ENCODE measurements at places on chromosomes 1 and 21. TPM values are rescaled to one million over a fixed set of nuclear protein-coding genes. Genes with fewer than 3 reads are reported as not detected.

The NECTIN4 gene
- total RNA-seq = 42.7 TPM

GRCh38 chr1:21756393-21757089 is 26.4 kb downstream of the USP48 start:
- H3K36me3 ChIP-seq = peaks cover 28% of the 10 kb centered on the region
- no peaks in the 10 kb centered on the region for H3K27me3 ChIP-seq
- no peak overlapping the region for H3K4me3 ChIP-seq
- DNase-seq = no peak
- H3K4me1 ChIP-seq = peaks cover 15% of the 10 kb centered on the region

DNA sequence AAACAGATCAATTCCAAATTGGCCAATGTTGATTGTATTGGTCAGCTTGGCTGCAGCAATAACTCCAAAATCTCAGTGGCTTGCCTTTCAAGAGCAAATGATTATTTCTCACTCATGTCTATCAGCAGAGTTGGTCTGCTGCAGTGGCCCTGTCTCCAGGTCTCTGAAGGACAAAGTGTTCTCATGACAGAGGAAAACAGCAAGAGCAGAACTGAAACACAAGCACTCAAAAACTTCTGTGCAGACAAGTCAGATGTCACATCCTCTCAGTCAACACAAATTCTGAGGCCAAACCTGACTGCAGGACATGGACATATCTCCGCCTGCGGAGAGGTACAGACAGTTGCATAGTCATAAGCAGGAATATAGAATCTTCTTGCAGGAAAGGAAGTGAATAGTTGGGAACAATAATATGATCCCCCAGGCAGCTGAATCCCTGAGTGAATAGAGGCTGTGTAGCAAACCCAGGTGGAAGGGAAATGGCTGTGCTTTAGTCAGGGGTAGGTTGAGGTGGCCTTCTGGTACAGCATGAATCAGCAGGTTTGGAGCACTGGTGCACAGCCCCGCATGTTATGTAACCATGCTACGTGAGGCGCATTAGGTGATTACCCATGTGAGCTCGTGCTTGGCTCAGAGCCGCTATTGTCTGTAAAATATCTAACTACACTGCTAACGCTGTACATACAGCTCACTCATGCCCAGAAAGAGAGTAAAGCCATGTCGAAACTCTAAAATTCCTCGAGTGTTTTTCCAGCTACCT is 17.1 kb upstream of the UBE2U start:
- H3K27ac ChIP-seq = no peak overlapping the region
- H3K4me3 ChIP-seq = no peak overlapping the region
- H3K27me3 ChIP-seq = no peaks in the 10 kb centered on the region

DNA sequence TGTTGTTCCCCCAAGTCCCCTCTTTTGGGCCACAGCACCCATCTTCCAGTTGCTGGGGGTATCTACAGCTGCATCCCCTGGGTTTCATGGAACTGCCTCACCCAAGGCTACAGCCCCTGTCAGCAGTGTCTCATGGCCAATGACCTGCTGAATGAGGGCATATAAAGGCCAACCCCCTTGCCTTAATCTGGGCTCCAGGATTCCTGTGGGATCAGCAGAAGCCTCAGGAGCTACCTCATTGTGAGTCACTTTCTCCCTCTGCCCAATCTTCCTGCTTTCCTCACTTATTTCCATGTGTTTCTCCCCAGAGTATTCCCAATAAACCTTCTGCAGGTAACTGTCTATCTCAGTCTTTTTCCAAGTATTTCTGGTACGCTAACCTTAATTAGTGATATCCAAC is 37.3 kb upstream of the SYT14 start:
- no peak for DNase-seq
- no peak overlapping the region for H3K27ac ChIP-seq
- H3K27me3 ChIP-seq = no peaks in the 10 kb centered on the region
- H3K36me3 ChIP-seq = no peaks in the 10 kb centered on the region
- no peaks in the 10 kb centered on the region for H3K4me1 ChIP-seq

The PLA2G4A gene
- total RNA-seq = 12.5 TPM

The FAM72C gene
- total RNA-seq = 0.49 TPM

DNA sequence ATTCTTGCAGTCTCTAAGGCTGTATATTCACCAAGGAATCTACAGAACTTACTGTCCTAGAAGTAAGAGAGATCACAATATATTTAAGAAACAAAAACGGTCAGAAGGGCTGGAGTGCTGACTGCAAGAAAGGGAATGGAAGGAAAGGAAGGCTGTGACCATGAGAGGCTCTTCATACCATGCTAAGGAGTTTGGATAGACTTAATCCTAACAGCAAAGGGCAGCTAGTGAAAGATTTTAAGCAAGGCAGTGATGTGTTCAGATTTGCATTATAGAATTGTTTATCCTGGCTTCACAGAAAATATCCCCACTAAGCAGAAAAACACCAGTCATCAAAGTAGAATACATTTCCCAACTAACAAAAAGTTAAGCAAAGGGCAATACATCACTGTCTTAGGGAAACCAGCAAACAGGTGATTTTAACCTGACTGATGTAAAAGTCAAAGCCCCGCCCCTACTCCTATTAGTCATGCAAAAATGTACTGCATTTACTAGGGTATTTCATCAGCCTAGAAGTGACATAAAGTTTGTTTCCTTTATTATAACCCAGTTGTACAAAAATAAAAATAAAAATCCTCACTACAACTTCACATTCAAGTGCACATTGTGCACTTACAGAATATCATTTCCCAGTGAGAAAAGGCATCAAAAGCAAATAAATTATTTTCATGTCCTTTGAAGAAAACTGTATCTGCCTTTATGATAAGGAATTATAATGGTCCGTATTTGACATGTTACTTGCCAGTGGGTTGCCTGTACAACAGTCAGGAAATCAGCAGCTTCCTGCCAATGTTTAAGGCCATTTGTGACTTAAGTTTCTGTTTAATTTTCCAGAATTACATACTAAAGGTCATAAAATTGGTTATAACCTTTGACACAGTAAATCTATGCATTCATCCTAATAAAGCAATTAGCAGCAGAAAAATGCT is 17.2 kb downstream of the JAK1 start:
- H3K36me3 ChIP-seq = no peaks in the 10 kb centered on the region
- no peak for DNase-seq
- no peaks in the 10 kb centered on the region for H3K27me3 ChIP-seq
- H3K4me3 ChIP-seq = no peak overlapping the region
- H3K27ac ChIP-seq = no peak overlapping the region

DNA sequence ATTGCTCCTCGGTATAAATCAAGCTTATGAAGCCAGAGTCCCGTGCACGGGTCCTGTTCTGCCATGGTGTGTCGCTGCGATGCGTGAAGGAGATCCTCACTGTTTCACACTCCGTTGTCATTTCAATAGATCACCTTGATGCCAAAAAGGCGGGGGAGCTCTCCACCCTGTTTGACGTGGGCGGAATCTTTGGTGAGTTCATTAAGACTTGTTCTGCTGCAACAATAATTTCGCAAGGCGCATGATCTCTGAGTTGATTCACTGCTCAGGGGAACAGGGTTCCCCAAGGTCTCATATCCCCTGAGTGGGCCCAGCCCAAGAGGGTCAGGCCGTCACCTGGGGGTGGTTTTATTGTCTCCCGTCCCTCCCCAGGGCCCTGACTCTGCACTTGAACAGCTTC is 50.0 kb downstream of the SLC37A1 start:
- no peak for DNase-seq
- H3K4me3 ChIP-seq = no peak overlapping the region
- H3K27ac ChIP-seq = no peak overlapping the region

- H3K36me3 ChIP-seq = no peaks in the 10 kb centered on the region
- no peak overlapping the region for H3K4me3 ChIP-seq
- H3K27me3 ChIP-seq = no peaks in the 10 kb centered on the region
- no peak for DNase-seq
- no peaks in the 10 kb centered on the region for H3K4me1 ChIP-seq
Observed at GRCh38 chr1:90963651-90964050, 58.2 kb downstream of the ZNF644 start.

The KHDC4 gene
- 47.6 TPM for total RNA-seq

DNA sequence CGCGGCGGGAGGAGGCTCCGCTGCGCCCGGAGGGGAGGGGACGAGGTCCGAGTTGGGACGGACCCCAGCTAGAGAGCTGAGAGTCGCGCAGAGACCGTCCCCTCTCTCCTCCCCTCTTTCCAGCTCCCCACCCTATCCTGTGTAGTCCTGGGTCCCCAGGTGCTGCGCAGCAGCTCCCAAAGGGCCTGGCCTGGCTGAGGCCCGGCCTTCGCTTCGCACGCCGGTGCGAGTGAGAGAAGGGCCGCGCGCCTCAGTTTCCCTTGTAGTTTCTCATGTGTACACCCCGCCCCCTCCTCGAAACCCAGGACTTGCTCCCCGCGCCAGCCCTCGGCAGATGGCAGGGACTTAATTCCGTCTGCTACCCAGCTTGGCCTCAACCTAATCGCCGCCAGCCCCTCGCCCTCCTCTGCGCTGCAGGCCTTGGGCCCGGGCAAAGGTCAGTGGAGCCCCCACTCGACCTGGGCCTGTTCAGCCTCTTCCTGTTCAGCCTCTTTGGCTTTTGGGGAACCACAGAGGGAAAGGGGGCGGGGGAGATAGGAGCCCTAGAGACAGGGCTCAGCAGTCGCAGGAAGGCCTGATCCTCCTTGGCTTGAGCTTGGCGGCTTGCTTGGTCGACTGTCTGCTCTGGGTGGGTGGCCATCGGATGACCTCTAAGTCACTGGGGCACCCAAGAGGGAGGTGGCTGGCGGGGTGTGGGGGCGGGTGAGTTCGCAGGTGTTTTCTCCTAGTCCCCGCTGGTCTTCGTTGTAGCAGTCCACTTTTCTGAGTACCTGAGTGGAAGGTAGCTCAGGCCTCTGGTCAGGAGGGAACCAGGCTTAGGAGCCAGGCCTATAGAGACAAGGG is 1.0 kb downstream of the ZNF687 start:
- peaks cover 23% of the 10 kb centered on the region for H3K4me1 ChIP-seq
- H3K36me3 ChIP-seq = peaks cover 23% of the 10 kb centered on the region
- peak overlapping the region; percentile 96 for H3K27ac ChIP-seq
- H3K27me3 ChIP-seq = no peaks in the 10 kb centered on the region
- no peak for DNase-seq
- H3K4me3 ChIP-seq = peak overlapping the region; percentile 52

DNA sequence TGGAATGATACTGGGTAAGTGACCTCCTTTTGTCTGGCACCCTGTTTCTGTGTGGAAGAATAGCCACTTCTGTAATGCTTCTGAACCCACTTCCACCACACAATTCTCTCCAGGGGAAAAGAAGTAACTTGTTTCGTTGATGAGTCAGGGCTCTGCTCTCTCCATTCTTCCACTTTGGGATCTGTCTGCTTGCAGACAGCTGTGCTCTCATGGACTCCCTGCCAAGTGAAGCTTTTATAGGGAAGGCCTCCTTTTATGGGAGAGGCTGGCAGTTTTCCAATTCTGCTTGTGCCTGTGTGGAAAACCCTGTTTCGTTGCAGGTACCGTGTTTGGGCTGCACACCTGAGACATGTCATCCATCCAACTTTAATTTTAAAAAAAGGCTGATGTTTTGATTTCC is 130.7 kb downstream of the GIPC2 start:
- peaks cover 17% of the 10 kb centered on the region for H3K4me1 ChIP-seq
- H3K36me3 ChIP-seq = no peaks in the 10 kb centered on the region
- no peak overlapping the region for H3K27ac ChIP-seq
- DNase-seq = no peak

GRCh38 chr1:198901266-198901665 is 262.4 kb downstream of the PTPRC start:
- no peaks in the 10 kb centered on the region for H3K36me3 ChIP-seq
- no peaks in the 10 kb centered on the region for H3K27me3 ChIP-seq
- no peak overlapping the region for H3K27ac ChIP-seq
- DNase-seq = no peak

The IFI44L gene
- total RNA-seq = 1.7 TPM

The PLA2G2F gene
- not detected for total RNA-seq

DNA sequence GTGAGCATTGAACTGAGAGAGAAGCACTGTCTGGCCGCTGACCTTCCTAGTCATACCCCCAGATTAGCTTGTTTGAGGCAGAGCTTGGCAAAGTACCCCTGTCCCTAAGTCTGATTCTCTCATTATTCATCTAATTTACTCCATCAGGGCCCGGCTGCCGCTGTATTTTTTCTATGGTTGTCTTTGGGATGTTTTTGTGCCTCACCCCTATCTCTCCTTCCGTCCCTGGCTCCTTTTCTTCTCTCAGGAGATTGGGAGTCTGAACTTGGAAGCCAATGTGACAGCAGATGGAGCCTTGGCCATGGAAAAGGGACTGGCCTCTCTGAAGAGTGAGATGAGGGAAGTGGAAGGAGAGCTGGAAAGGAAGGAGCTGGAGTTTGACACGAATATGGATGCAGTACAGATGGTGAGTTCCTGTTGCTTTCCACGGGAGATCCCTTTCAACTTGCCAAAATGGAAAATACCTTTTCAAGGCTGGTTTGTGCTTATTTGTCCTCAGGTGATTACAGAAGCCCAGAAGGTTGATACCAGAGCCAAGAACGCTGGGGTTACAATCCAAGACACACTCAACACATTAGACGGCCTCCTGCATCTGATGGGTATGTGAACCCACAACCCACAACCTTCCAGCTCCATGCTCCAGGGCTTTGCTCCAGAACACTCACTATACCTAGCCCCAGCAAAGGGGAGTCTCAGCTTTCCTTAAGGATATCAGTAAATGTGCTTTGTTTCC is 53.9 kb downstream of the LAMC2 start:
- no peaks in the 10 kb centered on the region for H3K36me3 ChIP-seq
- DNase-seq = peak; percentile 88
- peak overlapping the region; percentile 72 for H3K27ac ChIP-seq
- H3K27me3 ChIP-seq = no peaks in the 10 kb centered on the region
- H3K4me1 ChIP-seq = peaks cover 14% of the 10 kb centered on the region
- H3K4me3 ChIP-seq = no peak overlapping the region

DNA sequence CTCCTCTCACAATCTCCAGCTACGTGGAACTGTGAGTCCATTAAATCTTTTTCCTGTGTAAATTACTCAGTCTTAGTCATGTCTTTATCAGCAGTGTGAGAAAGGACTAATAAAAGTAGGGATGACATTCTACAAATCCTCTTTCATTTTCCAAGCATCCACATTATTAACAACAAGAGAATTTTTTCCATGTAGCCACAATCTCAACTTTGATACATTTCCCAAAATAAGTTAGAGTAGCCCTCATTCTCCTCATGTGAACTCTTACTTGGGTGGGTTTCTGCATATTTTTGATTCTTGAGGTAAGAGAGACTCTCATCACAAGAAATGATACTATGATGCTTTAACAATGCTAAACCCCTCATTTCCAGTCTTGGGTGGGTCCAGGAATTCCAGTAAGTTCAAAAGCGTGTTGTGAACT is 52.8 kb downstream of the TNFSF18 start:
- DNase-seq = no peak
- no peak overlapping the region for H3K27ac ChIP-seq
- H3K4me1 ChIP-seq = no peaks in the 10 kb centered on the region
- no peaks in the 10 kb centered on the region for H3K36me3 ChIP-seq

DNA sequence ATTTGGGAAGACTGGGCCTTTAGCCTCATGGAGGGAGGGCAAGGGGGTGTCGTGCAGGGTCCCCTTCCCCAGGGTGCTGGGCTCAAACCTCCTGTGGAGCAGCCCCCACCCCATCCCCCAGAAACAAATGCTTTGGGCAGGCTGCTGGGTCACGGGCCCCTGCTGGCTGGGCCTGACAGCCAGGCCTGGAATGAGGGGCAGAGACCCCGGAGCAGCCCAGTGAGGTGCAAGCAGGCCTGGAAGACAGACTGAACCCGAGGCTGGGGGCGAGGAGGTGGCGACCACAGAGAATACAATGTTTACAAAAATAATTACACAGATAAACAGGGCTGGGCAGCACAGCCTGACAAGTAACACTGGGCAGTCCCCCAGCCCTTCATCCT is 5.3 kb downstream of the CCDC24 start:
- H3K36me3 ChIP-seq = no peaks in the 10 kb centered on the region
- no peak for DNase-seq
- H3K4me3 ChIP-seq = no peak overlapping the region
- H3K4me1 ChIP-seq = peaks cover 7% of the 10 kb centered on the region
- H3K27ac ChIP-seq = no peak overlapping the region
- H3K27me3 ChIP-seq = no peaks in the 10 kb centered on the region
